Karpas-422 (cell line): ENCODE measurements at places on chromosomes 11 and 22.

GRCh38 chr22:43833286-43834240 lies 21.5 kb upstream of the EFCAB6 start:
- no peak for DNase-seq

DNA sequence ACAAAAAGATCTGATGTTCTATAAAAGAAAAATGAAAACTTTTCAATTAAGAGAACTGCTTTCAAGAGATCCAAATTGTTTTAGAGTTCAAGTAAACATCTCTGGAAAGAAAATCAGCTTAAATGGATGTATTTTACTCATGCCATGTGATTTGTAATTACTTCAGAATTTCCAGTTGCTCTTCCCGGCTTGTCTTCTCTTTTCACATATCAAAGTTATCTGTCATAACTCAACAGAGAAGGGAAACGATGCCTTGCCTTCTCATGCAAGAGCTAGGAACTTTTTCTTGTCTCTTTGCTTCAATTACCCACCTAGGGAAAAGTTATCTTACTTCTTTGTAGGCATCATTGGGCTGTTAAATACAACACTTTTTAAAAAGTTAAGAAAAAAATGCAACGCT lies 255.2 kb upstream of the POU2AF2 start:
- no peak for DNase-seq

DNA sequence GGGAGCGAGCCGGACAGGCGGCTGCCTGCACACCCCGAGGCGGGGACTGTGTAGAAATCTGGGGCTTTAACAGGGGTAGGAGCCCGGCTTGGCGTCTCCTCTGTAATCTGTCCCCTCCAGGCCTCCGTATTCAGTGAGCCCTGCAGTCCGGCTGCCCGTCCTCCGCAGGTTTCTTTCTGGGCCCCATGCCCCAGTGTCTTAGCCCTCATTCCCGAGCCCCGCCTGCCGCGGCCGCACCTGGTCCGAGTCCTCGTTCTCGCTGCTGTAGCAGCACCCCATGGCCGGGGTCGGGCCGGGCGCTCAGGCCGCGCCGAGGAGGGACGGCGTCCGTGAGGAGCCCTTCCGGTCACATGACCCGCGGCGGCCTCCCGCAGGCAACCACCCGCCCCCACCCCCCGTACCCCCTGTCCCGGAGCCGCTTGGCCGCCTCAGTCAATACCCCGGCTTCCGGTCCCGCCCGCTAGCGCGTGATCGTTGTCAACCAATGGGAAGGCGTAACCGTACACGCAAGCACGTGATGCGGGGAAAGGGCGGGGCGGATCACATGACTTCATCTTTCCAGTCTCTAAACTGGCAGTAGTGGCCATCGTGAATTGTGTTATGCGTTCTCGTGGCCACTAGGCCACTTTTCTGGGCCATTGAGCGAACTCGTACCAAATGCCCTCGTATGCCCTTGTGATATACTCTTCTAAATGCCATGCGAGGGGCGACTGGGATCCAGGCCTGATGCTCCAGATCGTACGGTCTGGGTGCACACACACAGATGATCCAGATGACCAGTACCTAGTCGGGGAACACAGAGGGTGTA lies at the start of gene LAMTOR1:
Gene LAMTOR1 (minus strand): TSS at position 352 of the 808 bp plus-strand sequence. CDS start 73 bp downstream, at position 279.
- DNase-seq, result peak; percentile 99

GRCh38 chr11:541433-541885 lies 4.1 kb downstream of the LRRC56 start:
- no peak for DNase-seq

DNA sequence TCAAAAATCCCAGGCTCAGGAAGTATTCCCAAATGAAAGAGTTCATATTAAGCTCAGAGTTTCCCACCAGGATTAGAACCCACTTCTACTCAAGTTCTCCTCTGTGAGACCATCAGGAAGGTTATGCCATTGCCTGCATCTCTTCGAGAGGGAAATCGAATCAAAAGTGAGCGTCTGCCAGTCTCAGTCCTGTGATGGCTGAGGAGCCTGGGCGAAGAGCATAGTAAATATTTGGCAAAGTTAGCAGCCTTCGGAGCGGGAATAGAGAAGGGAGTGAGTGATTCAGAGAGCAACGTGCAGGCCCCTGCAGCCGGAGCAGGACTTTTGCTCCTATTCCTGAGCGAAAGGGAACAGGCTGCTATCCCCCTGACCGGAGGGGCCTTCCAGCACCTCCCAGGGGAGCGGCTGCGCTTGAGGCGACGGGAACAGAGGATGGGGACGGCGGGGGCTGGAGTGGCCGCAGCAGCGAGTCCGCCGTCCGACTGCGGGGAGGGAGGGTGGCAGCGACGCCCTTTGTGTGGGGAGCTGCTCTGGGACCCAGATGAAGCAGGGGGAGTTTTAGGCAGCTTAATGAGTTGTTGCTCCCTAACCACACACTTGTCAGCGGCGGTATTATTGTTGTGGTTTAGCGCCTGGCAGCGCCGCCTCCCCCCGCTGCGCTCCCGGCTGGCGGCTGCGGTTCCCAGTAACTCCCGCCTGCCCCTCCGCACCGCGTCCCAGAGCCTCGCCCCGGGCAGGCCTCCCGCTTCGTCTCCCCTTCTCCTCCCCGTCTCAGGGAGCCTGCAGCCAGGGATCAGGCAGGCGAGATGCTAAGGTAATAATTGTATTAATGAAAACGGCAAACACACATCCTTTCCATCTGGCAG lies 21.7 kb upstream of the NRGN start:
- no peak for DNase-seq

GRCh38 chr11:16985297-16985696 lies 28.9 kb downstream of the PLEKHA7 start:
- DNase-seq, result peak; percentile 14

GRCh38 chr22:49687786-49688515 lies 139.7 kb downstream of the BRD1 start:
- no peak for DNase-seq

DNA sequence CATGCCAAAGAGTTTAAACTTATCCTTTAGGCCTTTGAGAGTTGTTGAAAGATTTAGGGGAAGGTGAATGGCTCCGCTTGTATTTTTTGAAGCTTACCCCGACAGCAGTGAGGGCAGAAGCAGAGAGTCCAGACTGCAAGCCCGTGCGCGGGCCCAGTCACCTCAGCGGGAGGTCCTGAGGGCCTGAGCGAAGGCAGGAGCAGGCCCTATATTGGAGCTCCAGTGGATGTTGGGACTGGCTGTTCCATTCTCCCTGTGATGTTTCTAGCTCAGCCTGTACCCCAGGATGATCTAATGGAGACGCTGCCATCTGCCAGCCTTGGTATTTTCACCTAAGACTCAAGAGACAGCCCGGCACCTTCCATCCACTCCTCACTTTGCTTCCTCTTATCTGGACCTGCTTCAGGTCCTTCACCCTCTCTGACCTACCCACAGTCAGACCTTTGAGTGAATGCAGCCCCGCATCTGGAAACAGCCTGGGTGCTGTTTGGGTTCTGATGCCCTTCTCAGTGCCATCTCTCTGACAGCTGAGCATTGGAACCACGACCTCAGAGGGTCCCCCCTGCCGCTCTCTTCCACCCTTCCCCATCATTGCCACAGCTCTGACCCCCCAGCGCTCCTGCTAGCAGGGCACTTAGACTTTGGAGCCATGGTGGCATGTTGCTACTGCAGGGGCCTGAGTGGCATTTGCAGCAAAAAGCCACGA lies 628.2 kb upstream of the CADM1 start:
- no peak for DNase-seq

DNA sequence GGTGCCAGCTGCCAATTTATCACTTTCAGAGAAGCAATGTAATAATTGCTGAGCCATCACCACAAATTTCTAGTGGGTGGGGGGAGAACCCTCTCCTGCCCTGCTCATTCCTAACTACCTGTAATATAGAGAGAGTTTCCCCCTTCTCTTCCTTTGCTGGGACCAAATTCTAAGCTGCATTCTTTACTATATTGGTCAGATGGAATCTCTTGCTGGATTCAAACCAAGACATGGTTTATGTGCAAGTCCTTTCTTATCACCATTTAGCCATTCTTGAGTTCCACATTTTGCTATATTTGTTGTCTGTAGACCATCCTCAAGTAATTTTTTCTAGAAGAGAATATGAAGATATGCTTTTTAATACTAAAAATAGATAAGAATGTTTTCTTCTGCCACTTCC lies 452.1 kb downstream of the MN1 start:
- no peak for DNase-seq

- DNase-seq, result peak; percentile 90
Measured at GRCh38 chr11:69293819-69294505, at the start of gene MYEOV. TSS of gene MYEOV (plus strand) at chr11:69294155. CDS start at chr11:69295355, 1,200 bp downstream.

DNA sequence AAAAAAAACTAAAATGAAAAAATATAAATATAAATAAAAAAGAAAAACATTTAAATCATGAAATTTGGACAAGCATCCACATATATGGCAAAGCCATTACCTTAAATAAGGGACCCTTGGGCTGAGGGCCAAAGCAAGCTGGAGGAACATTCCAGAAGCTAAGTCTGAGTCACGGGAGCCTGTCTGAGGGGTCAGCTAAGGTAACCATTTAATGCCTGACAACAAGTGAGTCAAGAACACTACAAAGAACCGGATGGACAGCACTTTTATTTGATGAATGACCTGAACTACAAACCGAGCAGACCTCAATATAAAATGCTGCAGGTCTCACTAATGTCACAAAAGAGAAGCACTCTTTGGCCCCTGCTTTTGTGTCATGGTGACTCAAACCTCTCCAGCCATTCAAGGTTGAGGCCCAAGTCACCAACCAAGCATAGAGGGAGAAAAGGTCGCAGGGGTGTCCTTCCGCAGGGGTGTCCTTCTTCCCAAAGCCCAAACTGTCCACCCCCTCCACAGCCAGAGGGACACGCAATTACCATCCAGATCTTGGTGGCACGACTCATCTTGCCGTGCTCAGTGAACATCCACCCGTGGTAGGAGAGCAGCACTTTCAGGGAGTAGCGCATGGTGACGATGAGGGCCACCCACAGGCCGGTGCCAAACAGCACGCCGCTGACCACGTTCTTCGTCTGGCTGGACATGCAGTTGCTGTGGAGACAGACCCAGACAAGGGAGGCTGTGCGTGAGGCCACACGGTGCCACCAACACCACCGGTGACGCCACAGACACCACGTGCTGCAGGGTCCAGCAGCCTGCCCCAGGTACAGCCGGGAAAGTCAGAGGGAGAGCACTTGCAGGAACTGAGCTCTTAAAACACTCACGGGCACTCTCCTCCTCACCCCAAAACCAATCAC lies 34.5 kb downstream of the CPT1A start:
- no peak for DNase-seq

DNA sequence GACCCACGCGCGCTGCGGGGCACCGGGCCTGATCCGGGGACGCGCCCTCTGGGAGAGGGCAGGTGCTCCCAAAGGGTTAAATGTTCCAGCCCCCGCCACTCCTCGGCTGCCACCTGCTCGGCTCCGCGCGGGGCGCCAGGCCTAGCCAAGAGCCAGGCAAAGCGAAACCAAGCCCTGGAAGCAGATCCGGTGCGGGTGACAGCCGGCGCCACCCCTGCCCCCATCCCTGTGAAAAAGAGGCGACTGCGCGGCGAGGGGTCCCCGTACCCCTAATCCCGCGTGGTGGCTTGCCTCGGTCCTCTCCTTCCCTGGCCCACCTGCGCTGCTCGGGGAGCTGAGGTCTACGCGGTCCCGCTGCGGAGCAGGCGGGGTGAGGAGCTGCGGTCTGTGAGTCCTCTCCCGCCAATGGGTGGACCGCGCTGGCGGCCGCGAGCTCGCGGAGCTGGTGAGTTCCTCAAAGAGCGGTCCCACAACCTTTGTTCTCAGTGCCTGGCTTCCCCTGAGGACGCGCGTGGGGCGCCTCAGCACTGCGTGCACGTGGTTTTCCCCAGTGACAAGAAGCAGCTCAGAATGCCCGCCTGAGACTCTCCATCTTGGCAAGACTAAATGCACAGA lies at the start of gene ME3:
Gene ME3 (minus strand): TSS at position 610 of the 615 bp plus-strand sequence.
- DNase-seq, result no peak

DNA sequence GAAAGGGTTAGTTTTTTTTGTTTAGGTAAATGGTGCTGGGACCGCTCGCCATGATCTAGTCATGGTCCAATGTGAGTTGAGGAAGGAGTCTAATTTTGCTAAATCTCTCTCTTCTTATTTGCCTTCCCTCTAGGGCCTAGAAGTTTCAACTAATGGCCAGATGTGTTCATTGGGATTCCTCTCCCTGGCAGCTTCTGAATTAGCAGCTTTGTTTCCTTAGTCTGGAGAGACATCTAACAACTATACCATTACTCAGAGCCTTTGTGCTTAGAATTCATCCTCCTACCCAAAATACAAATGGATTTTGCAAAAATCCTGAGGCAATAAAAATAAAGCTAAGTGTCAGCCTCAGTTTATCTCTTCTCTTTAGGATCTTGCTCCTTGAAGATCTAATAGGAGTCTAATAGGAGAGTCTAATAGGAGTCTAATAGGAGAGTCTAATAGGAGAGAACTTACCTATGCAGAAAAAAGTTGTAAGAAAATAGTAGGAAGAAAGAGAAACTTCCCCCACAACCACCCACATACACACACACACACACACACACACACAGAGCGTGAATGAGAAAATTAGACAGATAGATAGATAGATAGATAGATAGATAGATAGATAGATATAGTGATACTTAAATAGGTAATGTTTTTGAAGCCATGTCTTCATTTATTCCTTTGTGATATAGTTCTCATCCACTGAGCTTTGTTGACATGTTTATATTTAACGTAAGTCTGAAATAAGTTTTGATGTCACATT lies 980.5 kb upstream of the CNTN5 start:
- no peak for DNase-seq

- DNase-seq, result no peak
Measured at GRCh38 chr11:68373815-68374501, 61.6 kb downstream of the LRP5 start.

GRCh38 chr22:26614322-26614721 lies 3.5 kb downstream of the CRYBB1 start:
- no peak for DNase-seq

- peak; percentile 56 for DNase-seq
Measured at GRCh38 chr11:62806611-62807121, 1.4 kb upstream of the NXF1 start.

- DNase-seq, result peak; percentile 46
Measured at GRCh38 chr11:60657888-60658287, 41.5 kb upstream of the MS4A8 start.

DNA sequence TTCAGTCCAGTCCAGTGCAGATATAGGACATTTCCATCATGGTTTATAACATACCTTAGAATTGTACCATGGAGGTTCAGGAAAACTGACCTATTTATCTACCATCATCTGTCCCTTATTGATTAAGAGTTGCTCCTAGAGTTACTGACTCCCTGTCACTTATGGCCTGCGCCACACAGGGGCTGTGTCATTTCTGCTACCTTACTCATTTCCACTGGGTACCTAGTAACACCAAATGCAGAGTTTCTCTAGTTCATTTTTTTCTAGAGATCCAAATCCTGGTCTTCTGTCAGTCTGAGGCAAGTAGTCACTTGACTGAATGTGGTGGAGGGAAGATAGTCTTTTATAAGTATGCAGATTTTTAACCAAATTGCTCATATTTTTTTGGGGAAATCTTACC lies 59.2 kb downstream of the PDE3B start:
- DNase-seq, result no peak
